ENCODE measurements at places on chromosomes 16 and 17. TPM values are rescaled to one million over a fixed set of nuclear protein-coding genes. Genes with fewer than 3 reads are reported as not detected.

NPIPA7 gene
- 8.9 TPM for total RNA-seq

SLC13A5 gene
- 0.29 TPM for total RNA-seq

CDH5 gene
- total RNA-seq: 0.23 TPM

C16orf74 gene
- total RNA-seq: 16.2 TPM

KRT39 gene
- total RNA-seq: not detected

NPIPB9 gene
- total RNA-seq: 1.3 TPM

SEZ6L2 gene
- 19.9 TPM for total RNA-seq

SNN gene
- total RNA-seq: 17.5 TPM

WSCD1 gene
- total RNA-seq: 3.9 TPM

DPEP3 gene
- total RNA-seq: not detected

ZG16 gene
- not detected for total RNA-seq

SPATA2L gene
- total RNA-seq: 11.6 TPM

SLC5A11 gene
- total RNA-seq: 0.37 TPM

PLD6 gene
- total RNA-seq: 6.8 TPM

ABCC12 gene
- total RNA-seq: 0.03 TPM

DPEP1 gene
- total RNA-seq: 0.87 TPM

CD300LD gene
- not detected for total RNA-seq

SPATA32 gene
- 0.09 TPM for total RNA-seq

HS3ST3B1 gene
- 0.77 TPM for total RNA-seq

TMEM101 gene
- total RNA-seq: 28.1 TPM

BTBD17 gene
- not detected for total RNA-seq

TBC1D3G gene
- total RNA-seq: not detected

CCL3 gene
- total RNA-seq: not detected

MMP2 gene
- total RNA-seq: 9.5 TPM

BLTP2 gene
- total RNA-seq: 58.0 TPM

GRB2 gene
- total RNA-seq: 99.8 TPM

FOXC2 gene
- 1.8 TPM for total RNA-seq

SSTR5 gene
- total RNA-seq: 0.49 TPM

GLIS2 gene
- 27.0 TPM for total RNA-seq

RANGRF gene
- total RNA-seq: 50.9 TPM

TRPV3 gene
- total RNA-seq: 0.25 TPM

EVI2A gene
- not detected for total RNA-seq

CLEC3A gene
- not detected for total RNA-seq

OR3A3 gene
- total RNA-seq: not detected

MILR1 gene
- total RNA-seq: 1.9 TPM

DERL2 gene
- 111 TPM for total RNA-seq

AKAP1 gene
- 54.8 TPM for total RNA-seq

MT3 gene
- total RNA-seq: not detected

HEXD gene
- 12.8 TPM for total RNA-seq

GCGR gene
- total RNA-seq: 0.55 TPM

VWA3A gene
- total RNA-seq: not detected

ABCC6 gene
- 1.1 TPM for total RNA-seq

GPR139 gene
- not detected for total RNA-seq

FNDC8 gene
- not detected for total RNA-seq

USP7 gene
- 80.2 TPM for total RNA-seq

MMP25 gene
- total RNA-seq: 0.90 TPM

ZSCAN10 gene
- total RNA-seq: 0.33 TPM

ZNF385C gene
- total RNA-seq: 0.32 TPM

CDT1 gene
- 29.9 TPM for total RNA-seq

ROGDI gene
- 15.1 TPM for total RNA-seq

ORAI3 gene
- total RNA-seq: 10.0 TPM

COX6A2 gene
- not detected for total RNA-seq
